ENCODE measurements at places on chromosomes 11 and 22.

DNA sequence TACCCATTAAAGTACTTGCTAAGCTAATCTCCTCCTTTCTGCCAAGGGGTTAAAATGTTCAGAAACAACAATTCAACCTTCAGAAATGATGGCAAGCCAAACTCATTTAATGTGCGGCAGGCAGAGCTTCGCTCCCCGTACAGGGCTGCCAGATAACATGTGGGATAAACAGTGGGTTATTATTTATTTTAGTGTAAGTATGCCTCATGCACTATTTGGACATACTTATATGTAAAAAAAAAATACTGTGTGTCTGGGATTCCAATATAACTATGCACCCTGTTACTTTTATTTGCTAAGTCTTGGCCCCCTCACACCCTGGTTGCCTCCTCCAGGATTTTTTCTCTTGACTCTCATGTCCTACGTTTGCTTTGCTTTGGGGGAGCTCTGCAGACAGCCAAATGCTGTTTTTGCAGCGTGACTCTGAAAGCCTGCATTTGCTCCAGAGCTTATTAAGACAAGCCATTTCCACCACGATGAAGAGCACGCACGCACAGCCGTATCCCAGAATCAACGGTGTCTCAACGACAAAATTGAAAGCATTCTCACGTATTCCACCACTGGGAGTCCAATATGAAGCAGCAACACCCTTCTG, 86.5 kb upstream of the SHANK2 start:
- no peak for DNase-seq

- DNase-seq = no peak
Observed at GRCh38 chr11:75593286-75593915, 31.3 kb downstream of the SERPINH1 start.

DNA sequence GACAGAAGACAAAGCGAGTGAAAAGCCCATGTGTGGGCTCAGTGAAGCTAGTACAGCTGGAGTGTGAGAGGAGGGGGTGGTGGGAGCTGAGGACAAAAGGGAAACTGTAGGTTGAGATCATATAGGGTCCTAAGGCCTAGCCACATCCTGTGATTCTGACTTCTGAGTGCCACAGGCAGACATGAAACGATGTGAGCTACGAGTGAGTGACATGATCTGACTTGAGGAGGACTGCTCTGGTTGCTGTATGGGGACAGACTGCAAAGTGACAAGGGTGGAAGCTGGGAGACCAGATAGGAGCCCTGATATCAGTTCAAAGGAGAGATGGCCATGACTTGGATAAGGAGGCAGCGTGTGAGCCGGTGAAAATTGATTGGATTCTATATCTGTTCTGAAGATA, 85.4 kb downstream of the MICAL2 start:
- DNase-seq = no peak

DNA sequence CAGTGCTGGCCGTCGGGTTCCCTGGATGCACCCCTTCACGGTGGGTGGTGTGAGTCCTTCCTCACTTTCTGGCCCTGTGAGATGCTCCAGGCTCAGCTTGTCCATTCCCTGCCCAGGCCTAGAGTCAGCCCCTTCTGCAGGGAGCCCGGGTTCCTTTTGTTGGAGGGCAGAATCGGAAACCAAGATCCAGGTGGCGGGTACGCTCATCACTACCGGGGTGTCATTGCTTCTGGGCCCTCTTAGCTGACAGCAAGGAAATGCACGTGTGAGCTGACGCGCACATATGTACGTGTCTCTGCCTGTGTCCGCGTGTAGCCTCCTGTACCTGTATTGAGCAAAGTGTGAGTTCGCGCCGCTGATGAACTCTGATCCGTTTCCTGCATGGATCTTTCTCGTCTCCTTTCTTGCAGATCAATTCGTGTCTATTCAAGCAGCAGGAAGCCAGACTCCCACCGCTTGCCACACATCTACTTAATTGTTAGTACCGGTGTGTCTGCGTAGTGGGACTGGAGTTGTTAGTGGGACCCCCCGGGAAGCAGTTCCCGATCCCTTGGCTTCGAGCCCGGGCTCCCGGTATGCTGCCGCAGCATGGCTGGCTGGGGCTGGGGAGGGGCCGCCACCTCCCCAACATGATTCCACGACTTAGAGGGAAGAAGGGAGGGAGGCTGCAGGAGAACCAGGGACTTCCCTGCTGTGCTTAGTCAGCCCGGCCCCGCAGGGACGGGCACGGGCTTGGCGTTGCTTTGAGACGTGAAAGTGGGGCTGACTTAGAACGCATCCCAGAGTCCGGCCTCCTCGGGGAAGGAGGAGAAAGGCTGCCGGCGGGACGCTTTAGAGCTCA, 35.9 kb upstream of the GRAMD4 start:
- DNase-seq = no peak

DNA sequence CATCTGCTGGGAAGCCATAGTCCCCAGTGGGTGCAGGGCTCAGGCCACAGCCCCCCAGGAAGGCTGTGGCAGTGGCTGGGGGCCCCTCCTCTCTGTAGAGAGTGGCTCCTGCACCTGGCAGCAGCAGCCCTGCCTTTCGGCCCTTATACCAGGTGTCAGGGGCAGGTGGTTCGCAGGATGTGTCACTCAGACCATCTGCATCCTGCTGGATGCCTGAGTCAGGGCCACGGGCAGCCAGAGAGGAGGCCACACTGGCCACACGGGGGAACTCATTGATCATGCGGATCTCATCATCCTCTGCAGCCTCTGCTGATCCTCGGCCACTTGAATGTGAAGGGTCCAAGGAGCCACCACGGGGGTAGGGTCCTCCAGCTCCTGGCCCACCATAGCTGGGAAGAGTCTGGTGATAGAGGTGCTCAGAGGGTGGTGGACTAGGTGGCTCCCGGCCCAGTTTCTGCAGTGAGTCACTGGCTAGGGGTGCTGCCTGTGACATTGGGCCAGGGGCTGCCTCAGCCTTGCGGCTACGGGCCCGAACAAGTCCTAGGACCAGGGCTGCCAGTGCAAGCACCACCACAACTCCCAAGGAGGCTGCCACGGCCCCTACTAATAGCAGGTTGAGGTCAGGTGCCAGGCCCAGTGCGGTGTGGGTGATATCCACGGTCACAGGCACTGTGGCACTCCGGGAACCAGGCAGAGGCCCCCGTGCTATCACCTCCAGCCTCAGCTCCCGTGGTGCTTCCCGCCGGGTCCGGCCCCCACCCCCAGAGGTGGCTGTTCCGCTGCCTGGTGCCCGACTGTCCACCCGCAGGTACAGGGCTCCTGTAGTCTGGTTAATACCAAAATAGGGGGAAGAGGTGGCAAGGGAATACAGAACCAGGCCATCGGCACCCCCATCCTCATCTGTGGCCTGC, 3.3 kb upstream of the TPP1 start:
- DNase-seq = no peak

- no peak for DNase-seq
Observed at GRCh38 chr11:117468888-117469287, 141.2 kb downstream of the CEP164 start.

- no peak for DNase-seq
Observed at GRCh38 chr11:119120639-119121007, 757 bp upstream of the HINFP start.

Data from epithelial cell of proximal tubule (primary cell).